ENCODE measurements at places on chromosomes 13 and 19. TPM values are rescaled to one million over a fixed set of nuclear protein-coding genes. Genes with fewer than 3 reads are reported as not detected.

DNA sequence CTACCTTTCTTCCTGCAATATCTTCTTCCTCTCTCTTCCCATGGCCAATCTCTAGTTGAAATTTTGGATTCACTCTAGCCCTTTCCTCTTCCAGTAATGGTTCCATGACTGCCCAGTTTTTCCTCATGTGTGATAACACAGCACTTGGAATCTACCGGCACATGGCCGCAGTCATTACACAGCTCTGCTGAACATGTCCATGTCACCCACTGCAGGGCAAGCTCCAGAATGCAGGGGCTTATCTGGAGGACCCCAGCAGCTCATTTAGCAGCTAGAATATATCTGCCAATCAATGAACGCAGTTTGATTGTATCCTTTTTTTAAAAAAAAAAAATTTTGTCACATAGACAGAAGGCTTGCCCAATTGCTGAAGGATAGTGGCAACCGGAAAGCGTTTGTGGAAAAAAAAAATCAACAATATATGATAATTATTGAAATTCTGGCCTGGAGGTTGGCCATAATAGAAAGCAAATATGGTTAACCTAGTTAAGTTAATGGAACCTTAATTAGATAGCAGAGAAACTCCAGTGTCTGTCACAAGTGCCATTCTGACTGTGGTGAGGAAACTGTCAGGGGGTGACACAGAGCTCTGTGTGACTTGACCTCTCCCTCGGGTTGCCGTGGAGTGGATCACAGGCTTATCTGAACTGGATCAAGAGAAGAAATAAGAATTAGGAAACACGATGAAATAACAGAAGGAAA lies 426.7 kb downstream of the LIG4 start:
- no peak overlapping the region for H3K4me3 ChIP-seq
- H3K4me1 ChIP-seq = no peaks in the 10 kb centered on the region
- H3K27me3 ChIP-seq = no peaks in the 10 kb centered on the region
- no peak for DNase-seq
- no peak overlapping the region for H3K27ac ChIP-seq

DNA sequence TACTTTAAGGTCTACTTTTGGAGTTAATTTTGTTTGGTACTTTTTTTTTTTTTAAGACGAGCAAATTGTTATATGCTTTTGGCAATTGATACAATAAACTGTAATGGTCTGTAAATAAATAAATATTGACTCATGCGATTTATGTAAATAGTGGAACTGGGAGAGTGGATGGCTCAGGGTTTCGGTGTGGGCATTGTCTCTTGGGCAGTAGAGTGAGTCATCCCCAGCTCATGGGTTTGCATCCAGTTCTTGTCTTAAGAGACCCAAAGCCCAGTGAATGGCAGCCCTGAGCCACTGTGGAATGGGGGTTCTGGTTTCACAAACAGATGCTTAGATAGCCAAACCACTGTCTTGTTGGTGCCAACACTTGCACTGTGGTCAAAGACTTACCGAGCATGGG lies 33.0 kb downstream of the FGF9 start:
- no peak overlapping the region for H3K4me3 ChIP-seq
- no peaks in the 10 kb centered on the region for H3K36me3 ChIP-seq
- H3K27me3 ChIP-seq = no peaks in the 10 kb centered on the region
- no peak overlapping the region for H3K27ac ChIP-seq
- no peaks in the 10 kb centered on the region for H3K4me1 ChIP-seq
- DNase-seq = no peak

Gene IL11
- polyA plus RNA-seq = not detected

GRCh38 chr19:48560095-48560530 lies 8.1 kb downstream of the SULT2B1 start:
- H3K36me3 ChIP-seq = no peaks in the 10 kb centered on the region
- DNase-seq = no peak
- no peak overlapping the region for H3K4me3 ChIP-seq
- H3K27me3 ChIP-seq = no peaks in the 10 kb centered on the region

GRCh38 chr19:19410553-19411550 lies 5.4 kb downstream of the GATAD2A start:
- no peaks in the 10 kb centered on the region for H3K27me3 ChIP-seq
- H3K36me3 ChIP-seq = 0 out of 2 replicates have a peak, but pooled peaks cover 7% of the 10 kb centered on the region
- H3K4me1 ChIP-seq = peaks cover 26% of the 10 kb centered on the region
- no peak overlapping the region for H3K4me3 ChIP-seq
- no peak for DNase-seq

GRCh38 chr19:1407528-1408299 lies at the start of gene DAZAP1:
Gene DAZAP1, plus strand, starts transcription at chr19:1407586. Its CDS starts 188 bp downstream, at chr19:1407774.
- peak within 1 kb of the TSS; percentile 81 for H3K4me3 ChIP-seq
- no peak for DNase-seq

Gene MAP2K7
- 4.5 TPM for polyA plus RNA-seq

DNA sequence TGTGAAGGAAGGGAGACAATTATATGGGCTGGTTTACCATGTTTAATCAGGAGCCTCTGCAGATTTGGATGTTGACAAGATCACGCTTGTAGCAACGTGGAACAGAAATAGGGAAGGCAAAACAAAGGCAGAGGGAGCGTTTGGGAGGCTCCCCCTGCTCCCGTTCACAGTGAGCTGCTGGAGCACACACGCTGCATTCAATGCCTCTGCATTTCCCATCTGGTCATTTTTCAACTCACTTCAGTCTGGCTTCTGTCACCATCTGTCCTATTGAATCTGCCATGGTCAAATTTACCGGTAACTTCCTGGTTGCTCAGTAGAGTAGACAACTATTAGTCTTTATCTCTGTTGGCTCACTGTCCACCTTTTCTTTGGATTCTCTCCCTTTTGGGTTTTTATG lies 91.0 kb downstream of the NHLRC3 start:
- no peak overlapping the region for H3K27ac ChIP-seq
- H3K27me3 ChIP-seq = peaks cover 2% of the 10 kb centered on the region
- no peaks in the 10 kb centered on the region for H3K36me3 ChIP-seq
- H3K4me3 ChIP-seq = no peak overlapping the region

Gene CD70
- 371 TPM for polyA plus RNA-seq

Gene RGL3
- not detected for polyA plus RNA-seq

Gene PIAS4
- polyA plus RNA-seq = 8.1 TPM

Gene CCL25
- polyA plus RNA-seq = 6.8 TPM

- H3K27ac ChIP-seq = no peak overlapping the region
- peaks cover 10% of the 10 kb centered on the region for H3K27me3 ChIP-seq
- H3K4me1 ChIP-seq = no peaks in the 10 kb centered on the region
- DNase-seq = no peak
- H3K4me3 ChIP-seq = no peak overlapping the region
- H3K36me3 ChIP-seq = no peaks in the 10 kb centered on the region
These were observed 1.1 kb downstream of the FGF14 start for GRCh38 chr13:102400675-102401145.

Measured in GM12878 (cell line).